ENCODE measurements at places on chromosomes 13 and 19.

GRCh38 chr19:14114854-14115253 lies 2.7 kb downstream of the PRKACA start:
- DNase-seq, result no peak

GRCh38 chr19:51690454-51691073 lies 2.6 kb upstream of the SPACA6 start:
- peak; percentile 71 for DNase-seq

DNA sequence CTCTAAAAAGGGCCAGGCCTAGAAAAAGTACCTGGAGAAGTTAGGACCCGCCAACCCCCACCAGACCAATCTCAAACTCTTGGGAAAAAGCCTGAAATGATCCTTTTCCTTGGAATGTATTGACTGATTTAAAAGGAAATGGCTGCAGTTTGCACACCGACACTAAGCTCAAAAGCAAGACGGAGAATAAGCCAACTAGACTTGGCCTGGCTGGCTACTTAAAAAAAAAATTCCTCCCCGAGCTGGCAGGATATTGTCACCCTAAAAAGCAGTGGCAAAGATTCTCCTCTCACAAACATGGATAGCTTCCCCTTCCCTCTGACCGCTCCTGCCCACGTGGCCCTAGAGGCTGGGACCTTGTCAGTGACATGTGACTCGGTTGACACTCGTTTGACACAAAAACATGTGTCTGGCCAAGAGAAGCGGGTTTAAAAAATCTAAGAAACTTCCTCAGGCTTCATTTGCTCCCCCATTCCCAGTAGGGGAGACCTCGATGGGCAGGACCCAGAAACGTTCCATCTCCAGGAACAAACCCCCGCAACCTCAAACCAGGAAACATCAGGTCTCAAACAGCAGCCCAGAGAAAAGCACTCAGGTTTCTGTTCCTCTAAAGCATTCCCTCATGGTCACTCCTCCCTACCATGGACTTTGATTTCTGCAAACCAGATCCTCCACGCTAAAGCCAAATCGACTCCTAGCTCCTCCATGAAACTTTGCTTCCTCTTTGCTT lies 1.3 kb downstream of the RFX1 start:
- peak; percentile 42 for DNase-seq

DNA sequence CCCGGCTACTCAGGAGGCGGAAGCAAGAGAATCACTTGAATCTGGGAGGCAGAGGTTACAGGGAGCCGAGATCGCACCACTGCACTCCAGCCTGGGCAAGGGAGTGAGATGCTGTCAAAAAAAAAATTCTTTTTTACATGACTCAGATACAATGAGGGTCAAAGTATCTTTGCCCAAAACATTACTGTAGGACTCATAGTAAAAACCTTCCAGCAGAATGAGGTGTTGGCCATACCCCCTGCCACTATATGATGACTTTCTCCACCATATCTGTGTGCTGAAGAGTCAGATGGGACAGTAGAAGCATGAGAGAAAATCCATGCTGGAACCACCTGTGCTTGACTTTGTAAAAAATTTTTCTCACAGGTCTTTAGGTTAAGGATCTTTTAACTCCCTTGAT lies 86.7 kb downstream of the COL4A2 start:
- no peak for DNase-seq

DNA sequence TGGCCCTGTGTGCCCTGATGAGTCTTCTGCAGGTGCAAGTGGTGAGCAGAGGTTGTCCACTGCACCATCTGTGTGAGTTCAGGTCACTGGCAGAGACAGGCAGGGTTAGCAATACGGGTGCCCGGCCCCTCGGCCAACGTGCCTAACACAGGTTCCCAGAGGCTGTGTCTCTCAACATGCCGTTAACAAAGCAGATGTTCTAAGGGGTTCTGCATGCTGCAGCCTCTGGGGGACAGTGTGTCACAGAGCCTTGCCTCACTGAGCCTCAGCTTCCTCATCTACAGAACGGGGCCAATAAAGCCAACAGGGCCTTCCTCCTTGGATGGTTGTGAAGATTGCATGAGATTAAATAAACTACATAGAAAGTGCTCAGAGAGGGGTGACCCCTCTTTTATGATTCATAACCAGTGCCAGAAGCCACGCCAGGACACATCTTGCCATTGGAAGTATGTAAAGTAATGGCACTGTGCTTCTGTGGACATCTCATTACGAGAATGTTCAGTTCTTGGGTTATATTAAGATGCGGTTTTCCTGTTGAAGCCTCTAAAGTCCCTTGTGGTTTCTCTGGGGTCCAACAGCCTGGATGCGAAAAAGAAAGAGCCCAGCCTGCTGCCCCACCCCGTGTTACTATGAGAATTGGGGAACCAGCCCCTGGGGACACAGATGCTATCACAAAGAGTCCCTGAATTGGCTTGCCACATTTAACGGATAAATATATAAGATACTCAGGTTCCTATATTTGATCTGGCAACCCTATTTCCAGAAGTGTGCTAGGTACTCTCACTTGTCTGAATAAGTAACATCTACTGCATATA lies 11.2 kb upstream of the ARHGEF18 start:
- DNase-seq, result no peak

- DNase-seq, result no peak
Measured at GRCh38 chr13:92097337-92097903, 699.0 kb downstream of the GPC5 start.

DNA sequence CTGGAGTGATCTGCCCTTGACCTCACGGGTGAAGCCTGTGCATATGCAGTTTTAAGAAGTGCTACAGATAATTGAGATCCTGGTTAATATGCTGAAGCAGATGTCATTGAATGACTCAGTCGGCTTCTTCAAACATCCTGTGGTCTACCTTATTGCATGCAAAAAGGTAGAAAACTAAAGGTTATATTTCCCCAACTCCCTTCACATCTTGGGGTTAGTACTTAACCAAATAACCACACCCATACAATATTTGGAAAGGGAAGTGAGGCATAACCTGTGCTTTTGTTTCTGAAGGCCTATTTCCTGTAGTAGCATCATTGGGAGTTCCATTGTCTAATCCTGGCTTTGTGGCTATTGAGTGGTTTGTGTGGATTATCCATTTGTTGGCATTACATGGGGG lies 58.3 kb downstream of the RAP2A start:
- DNase-seq, result no peak

DNA sequence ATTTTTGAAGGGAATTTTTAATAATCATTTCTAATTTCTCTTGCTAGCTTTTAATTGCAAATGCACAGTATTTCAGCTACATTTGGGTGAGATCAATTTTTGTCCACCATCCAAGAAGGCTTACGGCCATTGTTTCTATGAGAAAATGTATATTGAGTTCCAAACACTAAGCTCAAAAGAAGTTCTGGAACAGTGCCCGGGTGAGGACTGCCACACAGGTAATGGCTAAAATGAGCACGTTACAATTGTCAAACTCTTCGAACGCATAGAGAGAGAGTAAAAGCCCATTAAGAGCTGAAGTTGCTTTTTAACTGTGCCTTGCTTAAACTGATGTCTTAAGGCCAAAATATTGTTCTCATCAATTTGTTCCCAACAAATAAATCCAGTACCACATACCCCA lies 755.0 kb downstream of the DIAPH3 start:
- DNase-seq, result no peak

DNA sequence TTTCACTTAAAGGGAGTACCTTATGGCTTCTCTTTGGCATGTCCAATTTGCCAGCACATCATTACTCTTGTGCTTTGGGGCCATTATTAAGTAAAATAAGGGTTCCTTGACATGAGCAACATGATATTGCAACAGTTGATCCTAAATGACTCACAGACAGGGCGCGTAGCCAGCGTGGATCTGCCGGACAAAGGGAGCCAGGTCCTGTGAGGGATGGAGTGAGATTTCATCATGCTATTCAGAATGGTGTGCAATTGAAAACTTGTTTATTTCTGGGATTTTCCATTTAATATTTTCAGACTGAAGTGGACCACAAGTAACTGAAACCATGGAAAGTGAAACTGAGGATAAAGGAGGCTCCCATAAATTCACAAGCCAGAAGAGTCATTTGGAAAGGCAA lies 48.6 kb upstream of the WASF3 start:
- DNase-seq, result peak; percentile 92

- peak; percentile 73 for DNase-seq
Measured at GRCh38 chr19:3369337-3370213, 3.2 kb downstream of the NFIC start.

- DNase-seq, result peak; percentile 4
Measured at GRCh38 chr19:8811315-8812172, 20.6 kb downstream of the ZNF558 start.

Measured in AG10803 (cell line).